GM12864 (cell line): ENCODE measurements at places on chromosomes 16 and 17.
A peak's percentile ranks its signal among the peaks of the same experiment; 100 is the strongest.

GRCh38 chr16:89087922-89088497 lies 5.6 kb upstream of the ACSF3 start:
- no peak for DNase-seq

DNA sequence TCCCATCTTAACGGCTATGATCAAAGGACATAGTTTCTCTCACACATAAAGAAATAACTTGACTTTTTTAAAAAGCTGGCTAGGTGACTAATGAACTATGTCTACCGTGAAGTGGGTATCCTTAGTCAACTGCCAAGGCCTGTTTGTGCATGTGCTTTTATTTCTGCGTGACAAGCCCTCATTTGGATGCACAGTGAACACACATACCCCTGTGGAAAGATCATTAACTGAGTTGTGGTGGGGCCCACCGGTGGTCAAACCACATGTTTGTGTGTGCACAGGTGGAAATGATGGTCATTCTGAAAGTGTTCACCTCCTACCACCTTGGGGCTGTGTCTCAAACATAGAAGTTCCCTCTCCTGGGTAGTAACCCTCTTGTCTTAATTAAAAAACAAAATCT lies 256.1 kb upstream of the SALL1 start:
- no peak for DNase-seq

- no peak for DNase-seq
Observed at GRCh38 chr17:74201250-74201649, 2.2 kb upstream of the RPL38 start.

- DNase-seq, result no peak
Observed at GRCh38 chr17:65457635-65458257, 103.7 kb downstream of the AXIN2 start.

GRCh38 chr17:64491994-64492393 lies 4.9 kb downstream of the POLG2 start:
- no peak for DNase-seq

DNA sequence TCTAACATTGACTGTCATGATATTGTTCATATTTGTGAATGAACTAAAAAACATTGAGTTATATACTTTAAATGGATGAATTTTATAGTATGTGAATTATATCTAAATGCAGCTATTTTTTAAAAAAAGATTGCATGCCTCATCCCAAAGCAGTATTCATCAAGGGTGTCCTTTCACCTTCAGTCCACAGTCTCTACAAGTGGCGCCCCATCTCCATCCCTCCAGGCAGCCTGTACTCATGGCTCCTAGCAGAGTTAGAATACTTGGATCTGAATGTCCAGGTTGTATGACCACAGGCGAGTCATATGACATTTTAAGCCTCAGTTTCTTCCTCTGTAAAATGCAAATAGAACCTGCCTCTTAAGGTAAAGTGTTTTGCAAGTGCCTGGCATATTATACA lies 69.8 kb downstream of the TMEM100 start:
- DNase-seq, result no peak

GRCh38 chr16:30930160-30930571 lies 6.8 kb downstream of the FBXL19 start:
- DNase-seq, result no peak

GRCh38 chr17:31371511-31372097 lies 19.9 kb upstream of the RAB11FIP4 start:
- DNase-seq, result peak; percentile 16
